ENCODE measurements at places on chromosomes 3 and 15.

DNA sequence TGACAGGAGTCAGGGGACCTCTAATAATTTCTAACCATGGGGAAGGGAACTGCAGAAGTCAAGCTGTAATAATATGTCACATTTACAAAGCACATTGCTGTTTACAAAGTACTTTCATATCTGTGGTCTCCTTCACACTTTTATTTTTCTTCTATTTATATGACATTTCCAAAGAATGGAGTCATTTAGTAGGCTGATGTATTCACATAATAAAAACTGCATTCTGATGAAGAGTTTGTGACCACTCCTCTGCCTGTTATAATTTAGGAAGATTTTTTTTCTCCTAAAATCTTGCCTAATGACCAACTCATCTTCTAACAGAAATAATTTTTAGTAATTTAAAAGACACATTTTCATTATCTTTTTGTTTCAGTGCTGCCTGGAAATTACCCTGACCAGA lies 272.2 kb upstream of the VEPH1 start:
- no peak for DNase-seq

- no peak for DNase-seq
Measured at GRCh38 chr15:76431971-76432370, 95.4 kb downstream of the ISL2 start.

DNA sequence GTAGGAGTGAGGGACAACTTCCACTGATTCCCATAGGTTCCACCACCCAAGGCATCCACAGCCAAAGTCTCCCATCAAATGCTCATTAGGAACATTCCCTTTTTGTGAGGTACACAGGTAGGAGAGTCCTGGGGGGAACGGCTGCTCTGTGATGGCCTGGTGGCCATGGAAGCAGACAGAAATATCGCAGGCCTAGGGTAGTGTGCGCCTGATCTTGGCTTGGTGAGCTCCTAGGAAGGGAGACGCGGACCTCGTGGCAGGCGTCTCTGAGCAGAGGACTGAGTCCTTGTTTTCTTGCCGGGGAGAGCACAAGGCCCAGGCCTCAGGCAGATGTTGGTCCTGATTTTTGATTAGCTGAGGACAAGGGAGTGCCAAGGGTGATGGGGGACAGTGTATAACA lies 99.5 kb downstream of the SNRPN start:
- DNase-seq = no peak

- no peak for DNase-seq
Measured at GRCh38 chr3:124396339-124396950, 333.8 kb upstream of the UMPS start.

DNA sequence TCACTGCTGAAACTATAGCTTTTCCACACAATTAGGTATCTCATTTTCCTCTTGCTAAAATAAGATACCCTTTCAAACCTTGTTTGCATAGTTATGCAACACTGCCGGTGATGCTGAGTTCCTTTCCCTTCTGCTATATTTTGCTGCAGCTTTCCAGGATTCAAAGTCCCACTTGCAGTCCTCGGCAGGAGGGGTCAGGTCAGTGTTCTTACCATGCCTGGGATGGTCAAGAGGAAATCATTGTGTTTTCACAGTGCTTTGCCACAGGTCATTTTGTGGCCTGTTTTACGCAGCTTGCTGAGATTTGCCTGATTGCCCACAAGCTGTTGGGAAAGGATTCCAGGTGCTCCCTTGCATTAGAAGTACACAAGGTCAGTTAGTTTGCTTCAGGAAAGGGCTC lies 156.9 kb downstream of the B3GALNT1 start:
- DNase-seq = no peak

DNA sequence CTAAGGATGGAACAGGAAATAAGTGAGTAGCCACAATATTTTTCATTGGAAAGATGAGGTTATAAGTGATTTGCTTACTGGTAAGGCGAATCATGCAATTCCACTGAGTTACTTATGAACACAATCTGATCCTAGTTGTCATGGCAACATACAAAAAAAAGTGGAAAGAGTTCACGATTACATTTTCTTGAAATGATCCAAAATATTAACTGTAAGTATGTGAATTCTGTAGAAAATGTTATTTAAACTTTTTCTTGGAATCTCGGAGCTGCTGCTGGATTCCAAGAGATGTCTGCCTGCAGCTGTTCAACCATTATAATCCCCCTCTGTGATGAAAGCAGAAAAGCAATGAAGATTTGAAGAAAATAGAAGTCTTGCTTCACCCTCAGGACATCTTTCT lies 120.5 kb downstream of the KBTBD8 start:
- DNase-seq = no peak
